Kasumi-1 (cell line): ENCODE measurements at places on chromosomes 6 and 20.
A peak's percentile ranks its signal among the peaks of the same experiment; 100 is the strongest.

DNA sequence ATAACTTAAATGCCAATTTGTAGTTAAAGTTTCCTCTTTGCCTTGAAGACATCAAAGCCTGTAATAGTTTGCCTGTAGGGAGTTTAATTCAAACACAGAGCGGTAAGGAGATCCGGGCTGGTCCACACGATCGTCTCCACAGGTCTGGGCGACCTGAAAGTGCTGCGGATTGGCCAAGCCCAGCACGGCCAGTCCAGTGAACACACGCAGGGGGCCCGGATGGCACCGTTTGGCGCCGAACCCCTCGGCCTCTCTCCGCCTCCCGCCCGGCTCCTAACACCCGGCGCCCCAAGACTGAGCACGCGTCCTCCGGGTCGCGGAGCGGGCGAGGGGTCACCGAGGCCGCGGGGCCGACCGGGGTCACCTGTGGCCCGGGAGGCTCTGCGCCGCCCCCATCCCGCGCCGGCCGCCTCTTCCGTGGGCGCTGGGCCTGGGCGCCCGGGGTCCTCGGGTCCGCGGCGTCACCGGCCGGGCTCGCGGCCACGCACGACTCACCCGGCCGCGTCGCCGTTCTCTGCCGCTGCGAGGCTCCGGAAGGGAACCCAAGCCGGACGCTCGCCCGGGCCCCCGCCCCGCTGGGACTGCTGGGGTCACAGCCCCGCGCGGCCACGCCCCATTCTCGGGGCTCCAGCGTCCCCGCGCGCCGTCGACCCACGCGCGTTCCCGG, 481 bp downstream of the SERPINB6 start:
- peak; percentile 43 for DNase-seq

DNA sequence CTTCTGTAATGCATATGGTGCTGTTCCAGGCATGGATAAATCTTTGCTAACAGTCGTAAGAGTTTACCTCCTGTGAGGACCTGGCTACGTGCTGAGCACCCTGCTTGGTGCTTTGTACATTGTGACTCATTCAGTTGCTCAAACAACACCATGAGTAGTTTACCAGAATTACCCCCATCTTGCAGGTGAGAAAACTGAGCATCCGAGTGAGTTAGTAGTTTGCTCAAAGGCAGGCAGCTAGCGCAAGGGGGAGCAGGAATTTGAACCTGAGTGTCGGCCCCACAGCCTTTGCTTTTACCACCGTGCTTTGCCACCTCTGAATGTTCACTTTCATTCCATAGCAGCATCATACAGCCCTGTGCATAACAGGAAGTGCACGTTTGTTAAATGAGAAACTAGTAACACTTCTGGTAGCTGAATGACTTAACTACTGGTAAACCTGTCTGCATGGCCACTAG, 121.9 kb downstream of the MTHFD1L start:
- DNase-seq: no peak

GRCh38 chr6:35919085-35919826, 1.6 kb downstream of the SRPK1 start:
- peak; percentile 30 for DNase-seq

GRCh38 chr6:37303091-37303660, 45.2 kb upstream of the TMEM217 start:
- no peak for DNase-seq

GRCh38 chr6:146803601-146804000, 204.8 kb downstream of the ADGB start:
- no peak for DNase-seq

DNA sequence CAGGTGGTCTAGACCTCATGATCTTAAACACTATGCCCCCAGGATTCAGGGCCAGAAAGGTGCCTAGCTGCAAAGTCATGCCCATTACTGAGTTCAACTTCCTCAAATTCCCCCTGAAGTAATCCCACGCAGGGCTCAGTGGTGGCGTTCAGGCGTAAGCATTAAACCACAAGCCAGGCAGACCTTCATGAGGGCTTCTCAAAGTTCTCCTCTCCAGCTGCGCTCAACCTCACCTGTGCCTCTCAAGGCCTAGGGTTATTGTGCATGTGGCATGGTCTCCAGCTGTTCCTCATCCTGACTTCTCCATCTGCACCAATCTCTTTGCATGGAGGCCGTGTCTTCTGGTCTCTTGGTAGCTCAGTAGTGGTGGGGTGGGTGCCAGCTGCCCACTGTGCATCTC, 113.6 kb downstream of the TSHZ2 start:
- no peak for DNase-seq

GRCh38 chr20:50844430-50845100, 49.7 kb downstream of the BCAS4 start:
- DNase-seq: no peak
